Renal cortex interstitium (tissue), 15 donors: ENCODE measurements at places on chromosomes 3 and 15. TPM values are rescaled to one million over a fixed set of nuclear protein-coding genes. Genes with fewer than 3 reads are reported as not detected.

The MYLK gene
- 125 TPM for polyA plus RNA-seq

The POC1A gene
- polyA plus RNA-seq, result 7.0 TPM

The TMIE gene
- polyA plus RNA-seq, result 0.84 TPM

The PAK6 gene
- polyA plus RNA-seq, result 6.1 TPM

The PIGBOS1 gene
- polyA plus RNA-seq, result 19.2 TPM

The MAGEL2 gene
- polyA plus RNA-seq, result 4.2 TPM

The ATP13A5 gene
- polyA plus RNA-seq, result 0.06 TPM

The ZNF860 gene
- 2.6 TPM for polyA plus RNA-seq

The DUOXA2 gene
- not detected for polyA plus RNA-seq

The TMC3 gene
- 0.11 TPM for polyA plus RNA-seq

The PATL2 gene
- polyA plus RNA-seq, result 0.64 TPM

The SAMMSON gene
- 0.09 TPM for polyA plus RNA-seq

The SEMA7A gene
- 5.2 TPM for polyA plus RNA-seq

DNA sequence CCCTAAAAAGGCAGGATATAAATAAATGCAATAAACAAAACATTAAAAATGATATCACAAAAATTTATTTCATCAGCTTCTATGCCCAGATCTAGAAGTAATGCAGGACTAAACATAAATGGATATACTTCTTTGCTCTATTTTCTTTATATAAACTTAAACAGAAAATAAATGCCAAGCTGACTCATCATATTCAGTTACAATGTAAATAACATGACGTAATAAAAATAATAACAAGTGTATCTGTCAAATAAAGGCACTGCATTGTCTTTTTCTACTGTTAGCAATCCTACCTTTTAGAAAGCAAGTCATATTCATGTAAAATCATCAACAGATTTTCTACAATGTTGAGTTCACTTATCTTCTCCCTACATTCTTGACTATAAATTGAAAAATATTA, 61.6 kb downstream of the NEK10 start:
- no peak for DNase-seq

DNA sequence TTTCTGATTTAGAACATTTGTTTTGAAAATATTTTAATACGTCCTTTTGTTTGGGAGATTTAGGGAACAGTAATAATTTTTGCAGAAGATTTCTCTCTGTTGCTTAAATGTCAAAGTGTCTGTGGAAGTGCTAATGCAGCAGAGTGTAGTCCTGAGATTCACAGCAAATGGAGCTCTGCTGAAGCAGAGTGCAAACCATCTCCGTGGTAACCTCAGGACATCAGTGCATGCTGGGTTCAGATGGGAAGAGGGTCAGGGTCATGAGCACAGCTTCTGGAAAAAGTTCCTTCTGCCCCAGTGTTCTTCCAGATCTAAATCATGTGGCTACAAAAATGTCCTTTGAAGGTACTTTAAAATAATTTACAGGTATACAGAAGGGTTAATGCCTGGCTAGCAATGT, 39.9 kb upstream of the SLC9A9 start:
- DNase-seq, result no peak

DNA sequence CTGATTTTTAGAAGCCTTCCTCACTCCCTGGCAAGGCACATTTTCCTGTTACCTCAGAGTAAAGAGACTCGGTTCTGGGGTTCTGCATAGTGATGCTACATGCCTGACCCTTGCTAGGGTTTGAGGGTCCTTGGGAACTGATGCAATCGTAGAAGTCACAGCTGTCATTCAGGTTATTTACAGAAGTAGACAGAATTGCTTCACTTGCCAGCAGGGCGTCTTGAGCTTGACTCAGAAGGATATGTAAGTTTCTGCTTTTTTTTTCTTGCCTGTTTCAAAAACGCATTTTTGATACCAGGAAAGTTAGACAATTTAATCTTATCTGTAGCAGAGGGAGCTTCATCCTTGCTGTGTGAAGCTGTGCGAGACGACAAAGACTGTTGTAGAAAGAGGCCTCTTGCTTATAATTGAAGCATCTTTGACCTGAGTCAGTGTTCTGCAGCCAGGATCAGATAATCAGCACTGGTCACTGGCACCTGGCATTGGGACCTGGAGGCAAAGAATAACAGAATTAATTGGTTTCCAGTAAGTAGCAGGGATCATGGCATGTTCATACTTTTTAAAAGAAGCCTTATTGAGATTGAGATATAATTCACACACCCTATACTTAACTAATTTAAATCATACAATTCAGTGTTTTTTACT, 24.8 kb downstream of the CACNA1D start:
- no peak for DNase-seq

GRCh38 chr3:68666429-68667136, 265.8 kb downstream of the TAFA4 start:
- DNase-seq, result no peak

GRCh38 chr15:34582461-34583371, 735 bp downstream of the GOLGA8B start:
- no peak for DNase-seq

GRCh38 chr15:60905587-60905986, 323.5 kb downstream of the RORA start:
- no peak for DNase-seq

DNA sequence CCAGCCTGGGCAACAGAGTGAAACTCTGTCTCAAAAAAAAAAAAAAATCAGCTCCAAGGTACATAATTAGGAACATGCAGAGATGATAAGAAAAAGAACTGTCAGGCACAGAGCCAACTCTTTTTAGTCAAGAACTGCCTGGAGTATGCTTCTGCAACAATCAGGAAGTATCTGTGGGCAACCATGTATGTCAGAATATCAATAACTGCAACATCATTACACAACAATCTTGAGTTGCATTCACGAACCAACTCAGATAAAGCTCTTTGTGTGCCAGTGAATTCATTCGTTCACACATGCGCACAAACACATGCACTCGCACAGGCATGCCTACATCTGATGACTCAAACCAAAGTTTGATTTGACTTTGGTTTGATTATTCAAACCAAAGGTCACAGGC, 32.1 kb downstream of the EFHB start:
- DNase-seq, result no peak

DNA sequence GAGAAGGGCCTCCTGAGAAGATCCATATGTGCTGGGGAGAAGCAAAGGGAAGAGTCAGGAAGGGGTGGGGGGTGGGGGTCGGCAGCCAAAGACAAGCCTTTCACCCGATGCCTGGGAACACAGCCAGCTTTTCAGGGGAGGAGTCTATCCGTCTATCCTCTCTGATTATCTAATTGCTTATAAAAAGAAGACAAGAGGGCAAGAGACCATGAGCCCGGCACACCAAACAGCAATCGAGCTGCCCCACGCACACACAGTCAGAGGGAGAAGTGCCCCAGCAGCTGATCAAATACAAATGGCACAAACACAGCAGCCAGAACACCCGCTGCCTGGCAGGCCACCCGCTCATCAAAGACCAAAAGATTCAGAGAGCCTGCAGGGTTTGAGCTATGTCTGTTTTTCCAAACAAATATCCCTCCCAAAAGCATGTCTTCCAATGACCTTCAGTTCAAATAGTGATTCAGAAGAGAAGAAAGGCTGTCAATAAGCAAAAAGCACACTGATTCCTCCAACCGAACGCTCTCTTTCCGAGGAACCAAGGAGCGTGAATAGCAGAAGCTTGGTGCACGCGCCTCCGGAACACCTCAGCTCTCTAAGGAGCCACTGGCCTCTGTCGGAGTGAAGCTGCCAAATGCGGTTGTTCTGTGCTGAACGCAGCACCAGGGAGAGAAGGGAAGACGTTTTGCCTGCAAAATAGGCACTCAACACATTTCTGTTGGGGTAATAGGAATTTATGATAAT, 419.2 kb downstream of the OCA2 start:
- no peak for DNase-seq

GRCh38 chr15:43151688-43152087, 18.3 kb downstream of the TMEM62 start:
- DNase-seq, result no peak

GRCh38 chr15:37218351-37218916, 118.1 kb upstream of the MEIS2 start:
- DNase-seq, result no peak

GRCh38 chr3:5035113-5035512, 55.9 kb downstream of the BHLHE40 start:
- DNase-seq, result no peak

DNA sequence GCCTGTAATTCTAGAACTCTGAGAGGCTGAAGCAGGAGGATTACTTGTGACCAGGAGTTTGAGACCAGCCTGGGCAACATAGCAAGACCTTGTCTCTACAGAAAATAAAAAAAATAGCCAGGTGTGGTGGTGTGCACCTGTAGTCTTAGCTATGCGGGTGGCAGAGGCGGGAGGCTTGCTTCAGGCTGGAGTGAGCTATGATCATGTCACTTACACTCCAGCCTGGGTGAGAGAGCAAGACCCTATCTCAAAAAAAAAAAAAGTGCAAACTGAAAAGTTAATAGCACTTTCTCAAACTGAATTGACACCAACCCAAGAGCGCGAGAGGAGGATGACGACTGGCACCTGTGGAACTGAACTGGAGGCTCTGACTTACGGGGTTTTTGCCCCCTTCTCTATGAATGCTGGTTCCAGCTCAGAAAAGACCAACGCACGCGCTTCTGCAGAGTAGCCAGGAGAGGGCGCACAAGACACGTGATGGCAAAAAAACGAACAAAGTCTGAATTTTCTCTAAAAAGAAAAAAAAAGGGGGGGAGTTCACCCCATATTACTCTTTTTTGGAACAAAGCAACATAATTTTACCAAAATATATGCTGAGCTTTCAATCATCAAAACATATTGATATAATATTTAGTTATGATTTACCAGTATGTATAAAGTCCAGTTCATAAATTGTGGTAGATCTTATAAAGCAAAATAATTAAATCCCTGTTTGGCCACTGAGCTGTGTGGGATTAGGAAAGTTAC, 23.7 kb downstream of the CFAP92 start:
- peak; percentile 24 for DNase-seq

- DNase-seq, result no peak
These were observed 8.3 kb upstream of the SPICE1 start for GRCh38 chr3:113523241-113523640.

DNA sequence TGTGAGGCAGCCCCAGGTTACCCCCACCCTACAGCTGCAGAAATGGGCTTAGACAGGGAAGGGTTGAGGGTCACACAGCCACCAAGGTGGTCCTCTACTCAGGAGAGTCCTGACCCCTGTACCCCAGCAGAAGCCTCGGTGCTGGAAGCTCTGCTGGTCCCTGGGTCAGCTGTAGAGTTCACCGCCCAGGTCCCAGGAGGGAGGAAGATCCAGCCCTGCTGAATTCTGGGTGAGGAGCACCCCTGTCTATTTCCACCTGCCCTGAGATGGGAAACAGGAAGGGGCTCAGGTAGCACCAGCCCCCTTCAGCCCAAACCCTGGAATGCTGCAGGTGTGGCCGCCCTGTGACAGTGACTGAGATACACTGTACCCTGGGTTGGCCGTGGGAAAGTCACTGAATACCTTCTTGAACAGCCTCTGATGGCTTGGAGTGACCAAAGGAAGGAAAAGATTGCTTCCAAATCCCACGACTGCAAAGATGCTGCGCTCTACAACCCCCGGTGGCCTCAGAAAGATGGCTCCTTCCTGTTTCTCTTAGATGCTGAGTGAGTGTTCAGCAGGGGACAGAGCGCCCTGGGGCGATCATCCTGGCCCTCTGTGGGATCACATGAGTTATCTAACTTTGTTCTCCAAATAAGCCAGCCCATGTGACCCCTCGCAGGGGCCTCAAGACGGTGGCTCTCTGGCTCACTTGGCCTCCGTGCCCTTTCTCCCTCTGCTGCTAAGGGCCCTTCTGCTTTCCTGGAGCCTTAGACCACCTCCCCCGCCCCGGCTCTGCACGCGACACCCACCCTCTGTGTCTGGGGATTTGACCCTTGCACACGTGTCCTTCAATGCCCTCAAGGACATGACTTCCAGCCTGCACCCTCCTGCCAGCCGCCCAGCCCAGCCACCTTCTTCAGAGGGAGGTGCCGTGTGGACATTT, 141.9 kb downstream of the NSMCE3 start:
- no peak for DNase-seq
